ENCODE measurements at places on chromosomes 3 and 15. TPM values are rescaled to one million over a fixed set of nuclear protein-coding genes. Genes with fewer than 3 reads are reported as not detected.

Gene ARGFX
- total RNA-seq = not detected

Gene ARPIN
- total RNA-seq = 20.1 TPM

Gene STAB1
- total RNA-seq = 124 TPM

DNA sequence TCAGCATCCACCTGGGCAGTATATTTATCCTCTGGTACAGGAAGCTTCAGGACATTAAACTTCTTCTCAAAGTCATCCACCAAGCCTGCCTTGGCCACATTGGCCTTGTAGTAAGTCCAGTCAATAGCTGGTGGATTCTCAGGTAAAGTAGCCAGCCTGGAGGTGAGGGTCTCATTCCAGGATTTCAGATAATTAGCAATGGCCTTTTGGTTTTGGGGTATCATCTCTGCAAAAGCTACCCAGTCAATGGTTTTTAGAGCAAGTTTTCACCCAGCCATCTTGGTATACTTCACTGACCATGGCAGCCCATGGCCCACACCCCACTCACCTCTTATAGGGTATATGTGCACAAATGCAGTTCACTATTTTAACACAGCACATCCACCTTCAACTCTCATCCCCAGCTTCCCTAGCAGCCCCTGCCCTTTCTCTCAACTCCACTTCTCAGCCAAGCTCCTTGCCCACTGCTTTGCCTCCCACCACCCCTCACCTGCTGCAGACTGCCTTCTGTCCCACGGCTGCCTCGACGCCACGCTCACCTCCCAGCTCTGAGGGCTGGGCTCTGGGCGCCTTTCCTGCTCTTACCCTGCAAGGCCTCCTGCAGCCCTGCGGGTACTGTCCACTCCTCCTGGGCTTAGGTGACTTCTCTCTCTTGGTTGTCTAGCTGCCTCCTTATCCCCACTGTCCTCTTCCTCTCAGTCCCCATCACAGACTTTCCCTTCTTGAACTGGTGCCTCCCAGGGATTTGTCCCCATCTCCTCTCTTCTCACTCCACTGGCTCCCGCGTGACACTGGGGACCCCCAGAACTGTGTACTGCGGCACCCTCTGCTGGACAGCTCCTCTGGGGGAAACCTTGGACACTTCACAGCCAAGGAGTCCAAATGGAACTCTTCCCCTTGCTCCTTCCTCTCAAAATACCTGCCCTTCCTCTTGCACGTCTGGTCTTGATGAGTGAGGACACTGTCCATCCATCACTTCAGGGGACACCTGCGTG lies 1.7 kb upstream of the TGM5 start:
- no peaks in the 10 kb centered on the region for H3K36me3 ChIP-seq
- no peaks in the 10 kb centered on the region for H3K4me1 ChIP-seq
- H3K27ac ChIP-seq = no peak overlapping the region
- DNase-seq = peak; percentile 84
- H3K27me3 ChIP-seq = no peaks in the 10 kb centered on the region
- no peak overlapping the region for H3K4me3 ChIP-seq

GRCh38 chr15:37872661-37873060 lies 61.8 kb upstream of the TMCO5A start:
- DNase-seq = no peak
- H3K27me3 ChIP-seq = no peaks in the 10 kb centered on the region
- no peak overlapping the region for H3K4me3 ChIP-seq
- H3K27ac ChIP-seq = no peak overlapping the region
- H3K36me3 ChIP-seq = no peaks in the 10 kb centered on the region
- H3K4me1 ChIP-seq = no peaks in the 10 kb centered on the region

DNA sequence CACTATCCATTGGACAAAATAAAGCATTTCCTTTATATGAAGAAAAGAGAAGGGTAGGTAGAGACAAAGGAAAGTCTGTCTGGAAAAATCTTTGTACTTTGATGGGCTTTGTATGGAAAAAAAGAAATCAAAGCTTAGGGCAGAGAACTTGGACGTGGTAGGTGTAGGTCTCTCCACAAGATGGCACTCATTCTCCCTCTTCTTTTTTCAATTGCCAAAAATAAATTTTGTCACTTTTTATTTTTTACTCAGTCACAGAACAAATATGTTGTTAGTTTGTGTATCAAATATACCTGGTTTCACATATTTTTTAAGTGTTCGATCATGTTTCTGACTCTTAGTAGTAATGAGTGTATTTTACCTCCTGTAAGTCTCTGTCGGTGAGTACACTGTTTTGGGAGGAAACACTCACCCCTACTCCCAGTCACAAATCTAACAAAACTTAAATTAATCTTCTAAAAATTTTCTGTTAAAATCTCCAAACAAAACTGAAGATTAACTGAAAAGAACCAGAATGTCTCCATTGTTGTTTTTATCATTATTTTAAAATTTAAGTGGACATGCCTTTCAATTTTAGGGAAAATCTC lies 415.8 kb upstream of the GOLIM4 start:
- no peaks in the 10 kb centered on the region for H3K4me1 ChIP-seq
- H3K4me3 ChIP-seq = no peak overlapping the region
- DNase-seq = no peak
- H3K27ac ChIP-seq = no peak overlapping the region
- no peaks in the 10 kb centered on the region for H3K27me3 ChIP-seq

GRCh38 chr3:32733631-32734229 lies 48.7 kb downstream of the CNOT10 start:
- no peaks in the 10 kb centered on the region for H3K4me1 ChIP-seq
- no peaks in the 10 kb centered on the region for H3K27me3 ChIP-seq
- H3K36me3 ChIP-seq = no peaks in the 10 kb centered on the region
- no peak overlapping the region for H3K27ac ChIP-seq
- DNase-seq = no peak

GRCh38 chr3:17979911-17980310 lies 237.5 kb upstream of the TBC1D5 start:
- H3K4me3 ChIP-seq = no peak overlapping the region
- no peaks in the 10 kb centered on the region for H3K4me1 ChIP-seq
- DNase-seq = no peak
